Heart right ventricle (tissue), 16 donors: ENCODE measurements at places on chromosomes 1 and 21.
A peak's percentile ranks its signal among the peaks of the same experiment; 100 is the strongest.

DNA sequence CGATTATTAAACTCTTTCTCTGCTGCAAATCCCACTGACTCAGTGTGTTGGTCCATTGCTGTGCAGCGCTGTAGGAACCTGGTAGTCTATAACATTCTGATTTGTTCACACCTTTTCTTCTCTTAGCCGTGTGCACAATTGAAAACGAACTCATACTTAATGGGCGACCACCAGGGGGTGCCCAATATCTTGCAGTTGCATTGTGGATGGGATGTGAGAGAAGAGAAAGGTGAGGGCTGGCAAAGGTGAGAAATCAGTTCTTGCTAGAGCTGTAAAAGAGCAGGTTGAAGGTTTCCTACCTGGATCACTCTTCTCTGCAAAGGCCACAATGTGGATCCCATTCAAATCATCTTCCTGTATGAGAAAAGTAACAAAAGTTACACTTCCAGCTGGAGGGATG is 51.0 kb downstream of the CASQ2 start:
- H3K27ac ChIP-seq: no peak overlapping the region
- no peak for DNase-seq
- no peaks in the 10 kb centered on the region for H3K36me3 ChIP-seq
- no peaks in the 10 kb centered on the region for H3K27me3 ChIP-seq
- H3K4me3 ChIP-seq: no peak overlapping the region

- H3K27me3 ChIP-seq: no peaks in the 10 kb centered on the region
- DNase-seq: no peak
- peaks cover 25% of the 10 kb centered on the region for H3K4me1 ChIP-seq
- no peak overlapping the region for H3K27ac ChIP-seq
- no peak overlapping the region for H3K4me3 ChIP-seq
Observed at GRCh38 chr1:100045206-100045605, 75.4 kb downstream of the SLC35A3 start.

DNA sequence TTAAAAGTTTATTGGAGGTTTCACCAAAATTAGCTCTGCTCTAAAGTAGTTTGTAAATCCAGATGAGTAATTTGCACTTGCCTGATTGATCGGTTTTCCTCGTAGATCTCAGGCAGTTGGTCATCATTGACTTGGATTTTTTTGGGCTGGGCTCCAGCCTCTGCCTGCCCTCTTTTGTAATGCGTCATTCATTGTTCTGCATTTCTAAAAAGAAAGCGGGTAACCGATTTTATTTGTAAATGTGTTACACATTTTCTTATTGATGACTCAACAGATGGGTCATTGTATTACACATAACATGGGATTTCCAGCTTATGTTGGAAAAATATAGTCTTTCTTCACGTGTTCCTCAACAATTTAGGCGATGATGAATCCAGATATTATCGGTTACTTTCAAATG is 5.5 kb downstream of the ETS2 start:
- H3K27ac ChIP-seq: no peak overlapping the region
- H3K36me3 ChIP-seq: no peaks in the 10 kb centered on the region
- DNase-seq: no peak
- H3K4me3 ChIP-seq: peak overlapping the region; percentile 99
- H3K27me3 ChIP-seq: no peaks in the 10 kb centered on the region

DNA sequence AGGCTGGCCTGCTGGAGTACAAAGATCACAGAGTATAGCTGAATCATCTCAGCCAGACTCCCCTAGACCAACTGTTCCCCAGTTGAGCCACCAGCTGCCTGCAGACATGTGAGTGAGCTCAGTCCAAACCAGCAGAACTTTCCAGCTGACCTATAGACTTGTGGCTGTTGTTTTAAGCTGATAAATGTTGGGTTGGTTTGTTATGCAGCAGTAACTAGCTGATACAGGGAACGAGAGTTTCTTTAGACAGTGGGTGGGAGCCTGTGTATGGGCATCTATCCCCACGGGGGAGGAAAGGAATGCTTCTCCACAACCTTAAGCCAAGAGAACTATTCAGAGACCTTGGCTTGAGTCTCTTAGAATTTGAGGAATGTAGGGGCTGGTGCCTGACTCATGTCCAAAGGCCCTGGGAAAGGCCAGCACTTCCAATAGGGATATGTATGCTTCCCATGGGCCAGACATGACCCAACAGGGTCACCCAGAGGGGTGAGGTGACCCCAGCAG is 30.1 kb downstream of the SLC1A7 start:
- no peak for DNase-seq
- H3K27ac ChIP-seq: no peak overlapping the region
- peaks cover 11% of the 10 kb centered on the region for H3K4me1 ChIP-seq
- no peak overlapping the region for H3K4me3 ChIP-seq

- H3K4me1 ChIP-seq: no peaks in the 10 kb centered on the region
- peaks cover 26% of the 10 kb centered on the region for H3K36me3 ChIP-seq
- H3K27me3 ChIP-seq: no peaks in the 10 kb centered on the region
- H3K27ac ChIP-seq: no peak overlapping the region
- H3K4me3 ChIP-seq: no peak overlapping the region
Observed at GRCh38 chr1:9038881-9039760, 12.9 kb upstream of the SLC2A7 start.

DNA sequence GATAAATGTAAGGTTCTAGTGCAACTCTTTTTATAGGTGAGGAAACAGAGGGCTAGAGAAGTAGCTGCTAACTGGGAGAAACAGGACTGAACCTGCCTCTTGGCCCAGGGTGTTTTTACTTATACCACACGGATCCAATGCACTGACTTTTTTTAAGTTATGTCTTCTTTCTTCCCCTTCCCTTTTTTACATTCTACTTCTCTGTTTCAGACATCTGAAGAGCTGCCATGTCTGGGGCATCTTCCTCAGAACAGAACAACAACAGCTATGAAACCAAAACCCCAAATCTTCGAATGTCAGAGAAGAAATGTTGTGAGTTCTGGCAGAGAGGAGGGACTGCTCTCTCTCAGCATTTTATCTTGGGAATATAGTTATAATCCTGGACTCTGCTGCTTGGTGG is 1.4 kb downstream of the PFKFB2 start:
- DNase-seq: no peak
- no peaks in the 10 kb centered on the region for H3K27me3 ChIP-seq
- H3K27ac ChIP-seq: peak overlapping the region; percentile 94
- peaks cover 11% of the 10 kb centered on the region for H3K4me1 ChIP-seq

- H3K36me3 ChIP-seq: no peaks in the 10 kb centered on the region
- no peaks in the 10 kb centered on the region for H3K27me3 ChIP-seq
- no peak overlapping the region for H3K4me3 ChIP-seq
- no peaks in the 10 kb centered on the region for H3K4me1 ChIP-seq
- peak overlapping the region; percentile 30 for H3K27ac ChIP-seq
Observed at GRCh38 chr1:53176452-53177208, 20.0 kb upstream of the CPT2 start.
